Activated CD4-positive, alpha-beta T cell treated with anti-CD3 and anti-CD28 coated beads, Interleukin-2, amount 50 U/mL, for 48 hours (primary cell): ENCODE measurements at places on chromosomes 12 and 14.
A peak's percentile ranks its signal among the peaks of the same experiment; 100 is the strongest.

- DNase-seq, result no peak
These were observed 446.0 kb downstream of the PDZRN4 start for GRCh38 chr12:41634091-41634490.

DNA sequence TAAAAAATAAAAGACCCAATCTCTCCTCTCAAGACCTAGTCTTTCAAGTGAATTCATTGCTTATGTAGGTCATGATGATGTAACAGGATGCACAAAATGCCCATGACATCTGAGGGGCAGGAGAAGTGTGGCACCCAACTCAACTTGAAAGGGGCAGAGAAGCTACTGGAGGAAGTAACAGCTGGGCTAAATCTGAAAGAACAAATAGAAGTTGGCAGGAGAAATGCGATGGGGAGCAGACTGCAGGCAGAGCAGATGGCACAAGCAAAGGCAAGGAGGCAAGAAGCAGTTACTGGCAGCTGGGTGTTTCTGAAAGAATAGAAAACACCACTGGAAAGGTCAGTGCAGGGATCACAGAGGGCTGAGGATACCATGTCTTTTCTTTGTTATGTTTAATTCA, 14.6 kb downstream of the SLC38A4 start:
- no peak for DNase-seq

DNA sequence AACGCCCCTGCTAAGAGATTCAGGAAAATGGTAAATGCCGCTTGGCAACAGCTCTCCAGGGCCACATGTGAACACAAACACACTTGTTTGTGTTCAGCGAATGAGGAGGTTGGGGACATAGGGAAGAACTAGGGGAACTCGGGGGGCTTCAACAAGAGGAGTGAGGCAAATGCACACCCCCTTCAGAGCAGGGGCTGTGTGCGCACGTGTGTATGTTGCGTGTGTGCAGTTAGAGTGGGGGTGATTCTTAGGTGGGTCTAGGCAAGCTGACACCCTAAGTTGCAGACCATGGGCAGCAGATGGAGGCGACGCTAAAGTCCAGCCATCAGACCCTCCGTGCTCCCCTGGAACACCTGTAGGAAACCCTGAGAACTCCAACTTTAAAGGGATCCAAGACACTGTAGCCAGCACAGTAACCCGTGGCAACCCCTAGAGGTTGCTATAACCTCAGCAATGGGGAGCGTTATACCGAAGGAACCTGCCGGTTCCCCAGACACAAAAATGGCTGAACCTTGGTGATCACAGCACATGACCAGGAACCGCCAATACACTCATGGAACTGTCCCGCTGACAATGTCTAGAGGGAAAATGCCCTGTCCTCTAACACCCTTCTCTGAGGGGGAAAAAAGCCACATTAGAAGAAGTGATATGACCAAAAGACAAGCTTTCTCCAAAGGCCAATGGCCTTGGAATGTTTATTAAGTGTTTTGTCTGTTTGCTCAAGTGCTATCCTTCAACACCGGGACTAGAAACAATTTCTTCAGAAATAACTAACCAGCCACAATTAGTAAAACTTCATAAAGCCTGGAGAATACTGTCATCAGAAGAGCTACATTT, 86.5 kb upstream of the CEP83 start:
- DNase-seq, result no peak

GRCh38 chr12:105338966-105339365, 8.5 kb downstream of the C12orf75 start:
- DNase-seq, result no peak

DNA sequence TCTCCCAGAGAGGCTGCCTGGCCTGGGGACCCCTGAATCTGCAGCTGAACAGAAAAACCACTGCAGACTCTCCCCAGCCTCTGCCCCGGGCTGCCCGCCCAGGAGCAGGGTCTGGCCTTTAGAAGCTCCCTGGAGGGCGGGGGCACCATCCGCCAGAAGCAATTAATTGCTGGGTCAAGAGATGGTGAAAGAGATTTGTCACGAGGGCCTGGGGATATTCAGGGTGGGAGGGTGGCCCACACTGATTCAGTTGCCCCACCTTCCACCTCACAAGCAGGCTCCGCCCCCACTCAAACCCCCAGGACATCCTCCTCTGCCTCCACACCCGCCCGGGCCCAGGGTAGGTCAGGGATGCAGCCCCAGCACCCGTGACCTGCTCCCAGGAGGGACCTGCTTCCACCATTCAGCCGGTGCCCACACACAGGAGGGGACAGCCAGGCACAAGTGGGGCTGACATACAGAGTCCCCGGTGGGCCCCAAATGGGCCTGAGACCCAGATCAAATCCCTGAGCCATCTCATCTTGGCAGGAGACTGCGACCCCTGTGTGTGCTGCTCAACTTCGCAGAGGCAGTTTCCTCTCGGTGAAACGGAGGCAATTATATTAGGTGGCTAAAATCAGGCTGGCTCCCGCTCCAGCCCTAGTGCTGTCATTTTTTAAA, 23.0 kb downstream of the NCOR2 start:
- DNase-seq, result no peak

- DNase-seq, result no peak
These were observed 154.2 kb downstream of the DYRK2 start for GRCh38 chr12:67802731-67803130.

DNA sequence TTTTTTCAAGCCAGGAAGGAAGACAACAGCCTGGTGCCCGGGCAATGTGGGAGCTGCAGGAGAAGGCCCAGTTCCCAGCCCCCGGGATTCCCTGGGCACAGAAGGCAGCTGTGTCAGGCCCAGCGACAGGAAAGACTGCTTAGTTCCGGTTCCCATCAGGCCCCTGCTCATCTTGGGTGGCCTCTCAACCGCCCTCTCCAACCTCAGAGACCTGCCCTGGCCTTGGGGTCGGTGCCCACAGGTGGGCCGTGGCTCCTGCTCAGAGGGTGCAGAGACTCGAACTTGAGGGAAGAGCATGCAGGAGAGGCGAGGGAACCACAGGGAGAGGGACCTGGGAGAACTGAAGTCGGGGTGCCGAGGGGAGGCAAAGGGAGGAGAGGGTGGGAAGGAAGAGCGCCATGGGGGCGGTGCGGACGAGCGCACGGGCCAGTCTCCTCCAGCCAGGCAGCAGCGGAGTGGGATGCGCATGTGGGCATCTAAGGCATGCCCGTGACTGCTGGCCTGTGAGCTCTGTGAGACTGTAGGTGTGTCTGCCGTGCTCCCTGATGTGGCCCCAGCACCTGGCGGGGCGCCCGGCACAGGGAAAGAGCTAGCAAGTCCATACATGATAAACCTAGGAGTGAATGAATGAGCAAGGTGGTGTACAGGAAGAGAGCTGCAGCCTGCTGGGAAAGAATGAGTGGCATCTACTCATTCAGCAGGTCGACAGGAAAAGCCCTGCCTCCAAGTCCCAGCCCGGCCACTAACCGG, 42.7 kb downstream of the SSH1 start:
- no peak for DNase-seq

DNA sequence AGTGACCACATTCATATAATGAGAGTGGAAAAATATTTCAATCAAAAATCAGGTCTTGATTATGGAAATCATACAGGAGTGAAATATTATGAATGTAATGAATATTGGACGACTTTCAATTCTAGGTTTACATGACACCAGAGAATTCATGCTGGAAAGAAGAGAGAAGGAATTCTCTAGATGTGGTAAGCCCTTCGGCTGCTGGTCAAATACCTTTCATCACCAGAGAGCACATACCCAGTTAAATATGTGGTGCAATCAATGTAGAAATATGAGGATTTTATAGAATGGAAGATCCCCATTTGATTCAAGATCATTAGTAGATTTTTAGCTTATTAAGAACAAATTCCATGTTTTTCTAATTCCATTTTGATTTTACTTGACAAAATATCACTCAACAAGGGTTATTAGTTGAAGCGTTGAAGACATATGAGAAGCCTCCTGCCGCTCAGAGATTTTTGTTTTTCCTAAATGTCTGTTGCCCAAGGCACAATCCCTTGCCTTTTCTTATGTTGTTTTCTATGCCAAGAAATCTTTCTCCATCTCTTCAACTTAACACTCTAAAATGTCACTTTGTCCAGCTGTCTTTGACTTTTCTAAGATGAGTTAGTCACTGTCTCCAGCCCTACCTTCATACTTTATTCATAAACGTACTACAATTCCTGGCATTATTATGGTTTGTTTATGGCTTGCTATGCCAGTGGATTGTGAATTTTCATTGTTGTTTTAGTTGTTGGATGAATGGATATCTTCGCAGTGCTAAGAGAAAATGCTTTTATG, 72.8 kb upstream of the ZDHHC17 start:
- no peak for DNase-seq

GRCh38 chr14:54570631-54571415, 3.9 kb downstream of the SAMD4A start:
- DNase-seq, result no peak

DNA sequence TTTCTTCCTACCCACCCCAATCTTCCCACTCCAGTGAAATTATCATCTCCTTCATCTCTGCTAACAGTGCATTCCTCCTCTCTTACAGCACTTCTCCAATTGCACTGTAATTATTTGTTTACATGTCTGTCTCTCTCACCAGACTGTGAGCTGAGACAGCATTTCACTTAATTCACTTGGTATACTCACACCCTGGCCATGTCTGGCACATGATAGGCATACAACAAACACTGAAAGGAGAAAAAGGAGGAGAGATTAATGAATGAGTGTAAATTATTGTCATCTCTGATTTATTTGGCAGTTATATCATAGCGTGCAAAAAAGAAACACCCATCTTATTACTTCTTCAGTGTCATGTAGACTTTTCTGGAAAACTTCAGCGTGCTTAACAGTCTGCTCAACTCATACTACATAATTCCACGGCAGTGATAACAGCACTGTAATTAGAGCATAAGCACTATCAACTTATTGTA, 452.3 kb downstream of the ADAMTS20 start:
- DNase-seq, result no peak

DNA sequence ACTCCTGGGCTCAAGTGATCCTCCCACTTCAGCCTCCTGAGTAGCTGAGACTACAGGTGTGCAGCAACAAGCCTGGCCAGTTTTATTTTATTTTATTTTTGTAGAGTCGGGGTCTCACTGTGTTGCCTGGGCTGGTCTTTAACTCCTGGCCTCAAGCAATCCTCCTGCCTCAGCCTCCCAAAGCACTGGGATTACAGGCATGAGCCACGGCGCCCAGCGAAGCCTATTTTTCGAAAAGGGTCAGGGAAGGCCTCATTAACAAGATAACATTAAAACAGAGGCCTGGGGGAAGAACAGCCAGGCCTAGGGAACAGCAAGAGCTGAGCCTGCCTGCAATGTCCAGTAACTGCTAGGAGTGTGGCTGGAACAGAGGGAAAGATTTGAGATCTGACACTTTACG, 36.1 kb upstream of the VRK1 start:
- DNase-seq, result no peak

GRCh38 chr14:87000081-87000480, 992.9 kb downstream of the GALC start:
- no peak for DNase-seq

- no peak for DNase-seq
These were observed 48.5 kb downstream of the NTF3 start for GRCh38 chr12:5480218-5480937.

- DNase-seq, result peak; percentile 34
These were observed 21.8 kb downstream of the CHST11 start for GRCh38 chr12:104478396-104479122.

GRCh38 chr12:111557271-111558106, 41.6 kb downstream of the ATXN2 start:
- no peak for DNase-seq

DNA sequence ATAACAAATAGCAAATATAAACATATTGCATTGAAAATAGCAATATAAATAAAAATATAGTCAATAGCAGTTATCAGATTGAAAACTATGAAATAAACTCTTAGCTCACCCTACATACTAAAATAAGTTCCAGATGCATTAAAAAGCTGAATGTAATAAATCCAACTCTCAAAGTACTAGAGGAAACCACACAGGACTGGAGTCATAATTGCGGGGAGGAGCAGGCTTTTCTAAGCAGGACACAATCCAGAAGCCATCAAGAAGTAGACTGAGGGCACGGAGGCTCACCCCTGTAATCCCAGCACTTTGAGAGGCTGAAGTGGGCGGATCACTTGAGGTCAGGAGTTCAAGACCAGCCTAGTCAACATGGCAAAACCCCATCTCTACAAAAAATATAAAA, 22.2 kb downstream of the GSC start:
- DNase-seq, result no peak

GRCh38 chr12:106321139-106321850, 18.8 kb downstream of the TCP11L2 start:
- no peak for DNase-seq

GRCh38 chr12:91931111-91931510, 214.5 kb downstream of the BTG1 start:
- DNase-seq, result no peak

DNA sequence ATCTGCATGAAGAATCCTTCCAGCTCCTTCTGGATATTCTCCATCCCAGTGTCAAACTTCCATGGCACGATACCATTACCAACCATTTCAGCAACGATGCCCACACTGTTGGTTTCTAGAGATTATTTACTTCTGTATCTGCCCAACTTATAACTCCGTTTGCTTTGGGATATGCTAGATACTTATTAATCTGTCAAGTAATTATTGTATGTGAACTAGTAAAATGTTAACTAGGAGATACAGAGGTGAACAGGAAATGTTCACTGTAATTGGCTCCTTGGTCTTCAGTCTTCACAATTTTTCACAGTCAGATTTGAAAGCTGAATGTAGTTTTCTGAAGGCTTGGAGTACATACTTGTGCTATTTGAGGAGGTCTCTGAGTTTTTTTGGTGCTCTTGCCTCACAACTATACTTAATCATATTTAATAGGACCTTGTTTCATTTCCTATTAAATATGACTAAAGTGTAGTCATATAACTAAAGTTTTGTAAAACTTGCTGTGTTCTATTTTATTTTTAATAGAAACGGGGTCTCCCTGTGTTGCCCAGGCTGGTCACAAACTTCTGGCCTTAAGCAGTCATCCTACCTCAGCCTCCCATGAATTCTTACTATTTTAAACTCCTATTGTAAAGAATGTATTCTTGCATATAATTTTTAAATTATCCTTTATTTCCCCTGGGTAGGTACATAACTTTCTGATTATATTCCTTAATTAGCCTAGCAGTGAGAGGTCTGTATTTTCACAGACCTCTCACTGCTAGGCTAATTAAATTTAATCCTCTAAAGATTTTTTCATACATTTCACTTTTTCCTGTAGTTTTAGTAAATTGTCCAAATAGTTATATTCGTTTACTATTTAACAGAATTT, 79.7 kb downstream of the FGD4 start:
- no peak for DNase-seq

DNA sequence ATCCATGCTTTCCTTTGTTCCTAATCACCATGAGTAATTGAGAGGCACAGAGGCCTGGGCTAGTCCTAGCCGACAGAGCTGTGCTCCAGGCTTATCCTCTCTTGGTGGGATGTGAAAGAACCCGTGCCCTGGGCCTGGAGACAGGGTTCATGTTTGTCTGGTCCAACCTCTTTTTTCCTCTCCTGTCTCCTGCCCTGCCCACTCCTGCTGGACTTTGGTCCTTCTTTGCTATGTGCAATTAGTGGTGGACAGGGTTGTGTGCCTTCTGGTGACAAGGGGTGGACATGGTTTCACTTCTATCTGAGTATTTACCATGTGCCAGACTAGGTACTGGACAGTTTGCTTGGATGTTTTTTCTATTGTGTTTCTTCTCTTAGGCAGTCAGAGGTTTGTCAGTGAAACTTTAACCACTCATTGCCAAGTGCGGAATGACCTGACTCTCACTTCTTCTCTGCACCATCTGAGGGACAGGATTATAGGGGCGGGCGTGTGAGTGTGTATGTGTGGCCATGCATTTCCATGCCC, 126.1 kb downstream of the SMOC1 start:
- no peak for DNase-seq

GRCh38 chr12:54798651-54799050, 55.7 kb upstream of the MUCL1 start:
- DNase-seq, result no peak
